ENCODE measurements at places on chromosomes 5 and 9. TPM values are rescaled to one million over a fixed set of nuclear protein-coding genes. Genes with fewer than 3 reads are reported as not detected.

Gene SSNA1
- 109 TPM for total RNA-seq

Gene CIZ1
- 12.7 TPM for total RNA-seq

Gene RBM22
- total RNA-seq = 25.5 TPM

Gene TAS2R1
- 0.28 TPM for total RNA-seq

Gene CYLC2
- total RNA-seq = not detected

Gene CDKN2B-AS1
- total RNA-seq = 3.7 TPM

Gene GALNT12
- 30.2 TPM for total RNA-seq

Gene LCN1
- total RNA-seq = under 0.01 TPM

Gene SCGB3A2
- not detected for total RNA-seq

Gene LOX
- total RNA-seq = 324 TPM

Gene RAD1
- total RNA-seq = 20.9 TPM

Gene TLX3
- not detected for total RNA-seq

Gene SLCO6A1
- total RNA-seq = not detected

Gene CCL27
- total RNA-seq = not detected

Gene ANKHD1
- 53.0 TPM for total RNA-seq

Gene PPP1R26
- 11.0 TPM for total RNA-seq

Gene NMUR2
- total RNA-seq = not detected

Gene PHF24
- total RNA-seq = 0.28 TPM

Gene SLC23A1
- not detected for total RNA-seq

Gene ACTBL2
- total RNA-seq = 0.19 TPM

Gene FAM221B
- total RNA-seq = not detected

Gene BTNL8
- not detected for total RNA-seq

Gene FRRS1L
- 0.28 TPM for total RNA-seq

Gene ZNF189
- 20.9 TPM for total RNA-seq

Gene BTNL9
- not detected for total RNA-seq

Gene ZNF366
- total RNA-seq = under 0.01 TPM

Gene PCDHGA8
- 1.3 TPM for total RNA-seq

Gene STPG3
- not detected for total RNA-seq

Gene ISOC1
- 32.6 TPM for total RNA-seq

Gene SLC34A3
- total RNA-seq = not detected

Gene DIRAS2
- not detected for total RNA-seq

Gene SOHLH1
- total RNA-seq = not detected

Gene BARHL1
- not detected for total RNA-seq

Gene GABRA1
- total RNA-seq = not detected

Gene PCDHGB6
- 2.5 TPM for total RNA-seq

Gene PAX5
- total RNA-seq = not detected

Gene RANBP3L
- not detected for total RNA-seq

Gene DPYSL3
- total RNA-seq = 112 TPM

Gene THBS4
- total RNA-seq = 0.38 TPM

Data from regular cardiac myocyte (primary cell).